ENCODE measurements at places on chromosomes 2 and 18.

DNA sequence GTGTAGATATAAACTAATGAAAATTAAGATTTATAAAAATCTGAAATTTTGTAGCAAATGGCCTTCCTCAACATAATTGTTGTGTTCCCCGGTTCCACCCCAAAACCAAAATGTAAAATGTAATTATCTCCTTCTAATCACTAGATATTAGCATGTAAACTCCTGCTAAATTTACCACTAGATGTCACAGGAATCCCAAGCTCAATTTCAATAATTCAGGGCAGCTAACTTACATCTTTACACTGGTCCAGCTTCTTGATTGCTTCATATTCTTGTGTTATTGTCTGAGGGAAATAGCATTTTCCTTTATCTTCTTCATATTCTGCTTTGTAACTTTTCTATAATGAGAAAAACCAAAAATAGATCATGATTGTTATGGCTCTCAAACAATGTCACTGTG lies 42.6 kb downstream of the NEB start:
- no peak for DNase-seq

GRCh38 chr2:63865159-63865799 lies 23.6 kb downstream of the UGP2 start:
- DNase-seq = no peak

- DNase-seq = no peak
Observed at GRCh38 chr2:150327564-150328489, 159.6 kb downstream of the RND3 start.

DNA sequence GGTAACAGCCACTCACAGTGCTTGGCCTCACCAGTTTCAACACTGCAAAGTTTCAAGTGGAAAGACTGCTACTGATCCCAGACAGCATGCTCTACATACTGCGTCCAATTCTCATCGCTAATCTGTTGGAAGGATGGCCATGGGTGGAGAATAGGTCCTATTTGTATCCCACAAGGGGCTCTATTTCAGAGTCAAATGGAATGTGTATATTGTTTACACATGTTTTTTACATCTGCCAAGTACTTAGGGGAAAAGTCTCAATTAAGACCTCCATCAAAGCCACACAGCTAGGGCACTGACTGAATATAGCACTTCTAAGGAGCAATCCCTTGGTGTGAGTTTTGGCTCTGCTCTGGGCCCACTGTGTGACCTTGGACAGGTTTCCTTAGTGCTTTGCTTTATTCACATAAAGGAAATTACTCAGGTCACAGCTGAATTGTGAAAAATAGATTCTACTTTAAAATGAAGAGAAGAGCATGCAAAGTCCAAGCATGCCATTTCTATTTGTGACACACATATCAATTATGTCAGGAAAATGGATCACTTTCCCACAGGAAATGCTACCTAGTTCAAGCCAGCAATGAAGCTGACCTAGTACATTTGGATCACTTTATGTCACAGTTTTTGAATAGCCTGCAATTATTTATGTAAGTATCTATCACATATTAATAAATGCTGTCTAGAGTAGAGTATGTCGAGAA lies 112.9 kb upstream of the STK17B start:
- no peak for DNase-seq

GRCh38 chr2:159169187-159169586 lies 117.3 kb downstream of the WDSUB1 start:
- DNase-seq = no peak

GRCh38 chr2:72048881-72049477 lies 98.7 kb downstream of the CYP26B1 start:
- no peak for DNase-seq

DNA sequence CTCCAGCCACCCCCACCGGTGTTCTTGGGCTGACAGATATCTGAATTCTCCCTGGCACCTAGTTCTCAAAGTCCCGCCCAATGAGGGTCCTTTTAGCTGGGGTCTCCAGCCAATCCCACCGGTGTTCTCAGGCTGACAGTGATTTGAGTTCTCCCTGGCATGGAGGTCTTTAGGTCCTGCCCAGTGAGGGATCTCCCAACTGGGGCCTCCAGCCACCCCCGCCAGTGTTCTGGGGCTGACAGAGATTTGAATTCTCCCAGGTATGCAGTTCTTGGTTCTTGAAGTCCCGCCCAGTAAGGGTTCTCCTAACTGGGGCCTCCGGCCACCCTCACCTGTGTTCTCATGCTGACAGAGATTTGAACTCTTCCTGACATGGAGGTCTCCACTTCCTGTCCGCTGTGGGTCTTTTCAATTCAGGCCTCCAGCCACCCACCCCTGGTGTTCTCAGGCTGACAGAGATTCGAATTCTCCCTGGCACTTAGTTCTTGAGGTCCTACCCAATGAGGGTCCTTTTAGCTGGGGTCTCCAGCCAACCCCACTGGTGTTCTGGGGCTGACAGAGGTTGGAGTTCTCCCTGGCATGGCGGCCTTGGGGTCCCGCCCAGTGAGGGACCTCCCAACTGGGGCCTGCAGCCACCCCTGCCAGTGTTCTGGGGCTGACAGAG lies 154.6 kb downstream of the ANKRD36 start:
- DNase-seq = no peak

DNA sequence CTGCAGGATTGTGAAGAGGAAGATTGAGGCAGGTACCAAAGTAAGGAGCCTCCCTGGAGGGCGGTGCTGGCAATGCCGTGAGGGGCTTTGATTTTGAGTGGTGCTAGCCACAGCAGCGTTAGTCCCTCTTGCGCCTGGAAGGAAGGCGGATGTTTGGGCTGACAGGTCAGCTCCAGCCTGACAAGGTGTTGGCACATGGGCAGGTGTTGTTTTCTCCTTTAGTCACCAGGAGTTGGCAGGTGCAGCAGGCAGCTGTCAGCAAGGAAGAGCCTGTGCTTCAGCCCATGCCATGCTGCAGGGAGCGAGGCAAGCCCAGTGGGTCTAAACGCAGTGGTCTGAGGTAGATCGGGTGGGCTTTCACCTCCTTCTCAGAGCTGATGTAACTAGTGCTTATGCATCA lies 8.5 kb downstream of the SEC11C start:
- no peak for DNase-seq

GRCh38 chr2:34849827-34850226 lies 1250.7 kb upstream of the FAM98A start:
- no peak for DNase-seq

GRCh38 chr2:556485-556884 lies 120.7 kb downstream of the TMEM18 start:
- DNase-seq = no peak

DNA sequence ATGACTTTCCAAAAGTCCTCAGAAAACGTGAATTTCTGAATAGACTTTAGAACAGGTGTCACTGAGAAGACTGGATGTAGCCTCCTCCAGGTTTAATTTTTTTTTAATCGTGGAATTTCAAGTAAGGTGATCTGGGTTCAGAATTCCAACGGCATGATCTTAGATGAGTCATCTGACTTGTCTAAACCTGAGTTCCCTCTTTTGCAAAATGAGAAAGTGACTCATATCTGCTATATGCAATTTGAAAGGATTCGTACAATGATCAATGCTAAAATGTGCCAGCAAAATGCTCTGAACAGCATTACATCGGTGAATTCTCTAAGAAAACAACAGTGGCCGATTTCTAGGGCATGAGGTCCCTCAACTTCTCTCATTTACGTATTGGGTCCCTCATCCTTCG lies 69.1 kb upstream of the ZNF516 start:
- DNase-seq = no peak

DNA sequence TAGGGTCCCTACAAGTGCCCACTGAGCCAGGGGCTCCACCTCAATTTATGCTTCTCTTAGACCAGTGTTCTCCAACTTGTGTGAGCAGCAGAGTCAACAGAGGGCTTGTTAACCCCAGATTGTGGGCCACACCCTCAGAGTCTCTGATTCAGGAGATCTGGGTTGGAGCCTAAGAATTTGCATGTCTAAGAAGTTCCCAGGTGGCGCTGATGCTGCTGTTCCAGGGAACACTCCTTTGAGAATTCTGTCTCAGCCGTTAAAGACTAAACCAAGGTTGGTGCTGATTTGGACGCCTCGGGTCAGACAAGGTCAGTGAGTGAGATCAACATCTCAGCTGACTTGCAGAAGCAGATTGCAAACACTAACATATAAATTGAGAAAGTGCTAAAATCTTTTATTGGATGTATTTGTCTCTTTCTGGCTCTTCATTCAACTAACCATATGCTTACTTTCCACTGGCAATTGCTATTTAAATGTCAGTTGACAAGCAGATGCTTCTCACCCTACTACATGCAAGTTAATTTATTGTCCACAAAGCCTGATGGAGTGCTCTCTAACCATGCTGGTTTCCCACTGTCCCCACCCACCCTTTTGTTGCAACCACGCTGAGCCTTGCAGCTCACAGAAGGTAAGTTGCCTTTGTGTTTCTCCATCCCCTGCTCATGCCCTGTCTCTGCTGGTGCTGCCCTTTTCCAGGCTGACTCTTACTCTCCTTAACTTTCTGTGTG lies 31.5 kb downstream of the LYPD1 start:
- DNase-seq = no peak

GRCh38 chr2:134161170-134161547 lies 92.7 kb upstream of the MGAT5 start:
- DNase-seq = no peak

GRCh38 chr2:72011791-72012190 lies 135.9 kb downstream of the CYP26B1 start:
- DNase-seq = no peak

GRCh38 chr2:172484253-172484652 lies 56.9 kb downstream of the ITGA6 start:
- no peak for DNase-seq

- DNase-seq = no peak
Observed at GRCh38 chr18:58525928-58526424, 102.9 kb downstream of the ALPK2 start.

DNA sequence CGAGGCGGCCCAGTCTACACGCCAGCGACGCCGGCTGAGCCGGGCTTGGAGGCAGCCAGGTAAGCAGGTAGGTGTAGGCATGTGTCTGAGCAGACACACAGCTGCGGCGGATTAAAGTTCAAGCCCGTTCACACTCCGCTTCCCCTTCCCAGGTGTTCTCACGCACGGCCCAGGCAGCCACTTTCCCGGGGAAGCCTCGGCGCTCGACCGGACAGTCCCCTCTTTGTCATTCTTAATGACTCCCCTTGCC lies 367 bp downstream of the TGFA start:
- no peak for DNase-seq

- DNase-seq = no peak
Observed at GRCh38 chr2:6942848-6943247, 25.6 kb downstream of the RNF144A start.

- no peak for DNase-seq
Observed at GRCh38 chr2:233433794-233434193, 79.5 kb downstream of the DGKD start.

- no peak for DNase-seq
Observed at GRCh38 chr2:151067658-151068369, 193.8 kb downstream of the RBM43 start.
